ENCODE measurements at places on chromosomes 3 and 15.

GRCh38 chr3:111928613-111929012, 50.2 kb upstream of the ABHD10 start:
- DNase-seq: no peak

- DNase-seq: no peak
Observed at GRCh38 chr3:167941234-167941995, 154.3 kb downstream of the GOLIM4 start.

DNA sequence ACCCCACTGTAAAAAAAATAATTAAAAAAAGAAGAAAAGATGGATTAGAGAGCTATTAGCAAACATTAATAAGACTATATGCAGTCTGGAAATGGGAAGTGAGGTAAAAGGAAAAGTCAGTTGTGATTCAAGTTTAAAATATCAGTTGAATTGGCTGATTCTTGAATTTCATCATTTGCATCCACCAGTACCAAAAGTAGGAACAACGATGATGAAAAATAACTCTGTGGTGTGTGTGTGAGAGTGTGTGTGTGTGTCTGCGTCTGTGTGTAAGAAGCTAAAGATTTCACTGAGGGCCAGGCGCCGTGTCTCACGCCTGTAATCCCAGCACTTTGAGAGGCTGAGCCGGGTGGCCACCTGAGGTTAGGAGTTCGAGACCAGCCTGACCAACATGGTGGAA, 56.0 kb upstream of the SLC4A7 start:
- DNase-seq: no peak

DNA sequence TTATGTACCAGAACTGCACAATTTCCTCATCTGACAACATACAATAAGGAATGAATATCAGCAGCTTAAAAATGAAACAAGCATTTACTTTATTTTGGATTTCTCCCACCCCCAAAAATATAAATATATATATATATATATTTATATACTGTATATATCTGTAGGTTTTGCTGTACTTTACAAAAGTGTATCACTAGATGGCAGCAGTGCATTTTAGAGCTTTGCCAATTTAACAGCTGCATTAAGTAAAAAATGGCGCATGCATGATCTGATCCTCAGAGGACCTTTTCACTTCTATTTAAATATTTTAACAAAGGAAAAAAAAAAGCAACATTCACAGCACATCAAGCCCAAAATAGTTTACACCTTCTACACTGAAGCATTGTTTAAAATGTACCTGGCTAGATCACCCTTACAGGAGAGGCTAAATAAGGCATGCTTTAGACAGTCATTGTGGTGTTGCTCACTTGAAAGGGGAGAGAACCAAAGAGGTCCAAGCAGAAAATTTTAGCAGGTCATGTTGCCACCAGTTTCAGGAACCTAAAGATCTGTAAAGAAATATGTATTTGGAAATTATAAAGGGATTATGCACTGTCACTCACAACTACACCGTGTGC, 72.6 kb downstream of the NPTN start:
- DNase-seq: peak; percentile 22

DNA sequence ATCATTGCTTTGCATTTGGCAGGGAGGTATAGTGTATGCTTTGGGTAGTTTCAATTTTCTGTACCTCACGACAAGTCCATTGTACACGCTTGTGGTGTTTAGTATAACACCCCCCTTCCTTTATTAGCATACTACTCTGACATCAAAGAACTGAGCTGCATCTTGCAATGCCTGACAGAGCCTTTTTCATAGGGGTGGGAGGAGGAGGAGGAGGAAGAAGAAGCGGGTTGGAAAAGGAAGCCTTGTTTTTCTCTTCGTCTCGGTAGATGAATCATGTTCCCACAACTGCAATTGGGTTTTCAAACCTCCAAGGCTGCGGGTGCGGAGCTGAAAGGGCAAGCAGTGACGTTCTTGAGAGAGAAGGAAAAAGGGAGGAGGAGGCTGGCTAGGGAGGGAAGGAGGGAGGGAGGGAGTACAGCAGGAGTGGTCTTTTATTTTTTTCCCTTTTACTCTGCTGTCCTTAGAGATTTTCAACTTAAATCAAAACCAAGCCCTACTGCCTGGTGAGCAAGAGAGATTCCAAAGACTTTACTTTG, 175.7 kb downstream of the KLHL25 start:
- DNase-seq: peak; percentile 89

- no peak for DNase-seq
Observed at GRCh38 chr15:82647835-82648256, 683 bp upstream of the CPEB1 start.

DNA sequence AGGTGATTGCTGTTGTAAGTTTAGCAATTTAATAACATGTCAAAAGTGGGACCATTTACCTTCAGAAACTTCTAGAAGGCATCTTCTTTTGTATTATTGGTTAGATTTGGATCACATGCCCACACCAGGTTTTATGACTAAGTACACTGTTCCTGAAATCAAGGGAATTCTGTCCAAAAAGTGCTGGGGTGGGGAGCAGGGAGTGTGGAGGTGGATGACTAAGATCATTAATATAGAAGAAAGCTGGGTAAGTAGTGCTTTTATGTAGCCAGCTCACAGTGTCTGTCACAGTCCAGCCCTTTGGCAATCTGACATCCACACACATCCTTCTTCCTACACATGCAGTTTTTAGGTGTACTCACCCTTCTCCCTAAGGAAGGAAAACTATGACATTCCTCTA, 120.0 kb downstream of the TMCO5A start:
- DNase-seq: no peak

GRCh38 chr15:101027273-101027901, 108.2 kb downstream of the LRRK1 start:
- no peak for DNase-seq

DNA sequence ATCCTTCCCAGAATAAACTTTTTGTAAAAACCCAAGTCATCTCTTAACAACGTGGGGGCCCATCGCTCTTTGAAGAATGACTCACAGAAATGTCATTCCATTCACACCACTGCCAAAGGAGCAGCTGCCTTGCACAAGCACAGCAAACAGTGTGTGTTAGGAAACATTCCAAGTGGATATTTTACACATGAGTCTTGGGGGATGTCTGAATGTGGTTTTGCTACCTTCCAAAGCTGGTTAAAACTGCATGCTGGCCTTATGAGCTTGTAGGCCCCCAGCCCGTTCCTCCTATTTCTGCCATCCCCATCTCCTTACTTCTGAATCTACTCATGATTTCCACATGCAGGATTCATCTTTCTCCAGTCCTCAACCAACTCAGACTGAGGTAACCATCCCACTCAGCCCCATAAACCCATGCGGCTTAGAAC, 130.8 kb downstream of the CPNE4 start:
- DNase-seq: peak; percentile 28

DNA sequence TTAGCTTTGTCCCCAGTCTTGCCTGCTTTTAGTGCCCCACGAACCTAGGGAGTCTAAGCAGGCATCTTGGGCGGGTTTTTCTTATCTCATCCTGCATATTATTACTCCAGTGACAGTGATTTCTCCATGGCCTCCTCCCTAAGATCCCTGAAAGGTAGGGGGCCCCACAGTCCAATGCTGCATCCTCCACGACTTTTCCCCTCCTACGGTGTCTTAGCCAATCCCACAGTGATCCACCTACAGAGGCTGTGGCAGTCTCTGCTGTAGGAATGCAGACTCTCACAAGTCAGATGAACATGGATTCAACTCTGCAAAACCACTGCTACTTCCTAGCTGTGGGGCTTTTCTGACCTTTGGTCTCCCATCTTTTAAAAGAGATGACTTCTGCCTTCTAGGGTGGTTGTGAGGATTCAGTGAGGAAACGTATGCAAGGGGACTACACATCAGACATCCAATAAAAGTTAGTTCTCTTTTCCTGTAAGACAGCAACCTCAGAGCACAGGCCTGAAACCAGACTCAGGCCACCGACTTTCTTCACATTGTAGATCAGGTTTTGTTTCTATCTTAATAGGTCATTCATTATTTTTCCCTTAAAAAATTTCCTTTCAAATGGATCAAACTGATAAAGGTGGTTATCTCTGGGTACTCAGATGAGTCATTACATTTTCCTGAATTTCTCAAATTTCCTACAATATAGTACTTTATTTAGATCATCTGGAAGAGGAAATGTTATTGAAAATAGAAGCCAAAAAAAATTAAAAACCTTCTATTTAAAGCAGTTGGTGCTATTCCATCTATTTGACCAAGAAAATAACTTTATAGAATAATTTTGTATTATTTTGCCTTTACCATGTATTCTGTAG, 23.2 kb downstream of the ILDR1 start:
- DNase-seq: no peak
